ENCODE measurements at places on chromosomes 12 and 14.

- no peak for DNase-seq
Measured at GRCh38 chr14:101179691-101180211, 276.2 kb upstream of the RTL1 start.

- DNase-seq = no peak
Measured at GRCh38 chr14:35985474-35986218, 159.5 kb downstream of the BRMS1L start.

- no peak for DNase-seq
Measured at GRCh38 chr14:101775826-101776225, 14.3 kb downstream of the PPP2R5C start.

GRCh38 chr14:76666746-76667145, 94.5 kb upstream of the VASH1 start:
- no peak for DNase-seq

GRCh38 chr12:1252758-1253157, 261.7 kb downstream of the ERC1 start:
- DNase-seq = no peak

DNA sequence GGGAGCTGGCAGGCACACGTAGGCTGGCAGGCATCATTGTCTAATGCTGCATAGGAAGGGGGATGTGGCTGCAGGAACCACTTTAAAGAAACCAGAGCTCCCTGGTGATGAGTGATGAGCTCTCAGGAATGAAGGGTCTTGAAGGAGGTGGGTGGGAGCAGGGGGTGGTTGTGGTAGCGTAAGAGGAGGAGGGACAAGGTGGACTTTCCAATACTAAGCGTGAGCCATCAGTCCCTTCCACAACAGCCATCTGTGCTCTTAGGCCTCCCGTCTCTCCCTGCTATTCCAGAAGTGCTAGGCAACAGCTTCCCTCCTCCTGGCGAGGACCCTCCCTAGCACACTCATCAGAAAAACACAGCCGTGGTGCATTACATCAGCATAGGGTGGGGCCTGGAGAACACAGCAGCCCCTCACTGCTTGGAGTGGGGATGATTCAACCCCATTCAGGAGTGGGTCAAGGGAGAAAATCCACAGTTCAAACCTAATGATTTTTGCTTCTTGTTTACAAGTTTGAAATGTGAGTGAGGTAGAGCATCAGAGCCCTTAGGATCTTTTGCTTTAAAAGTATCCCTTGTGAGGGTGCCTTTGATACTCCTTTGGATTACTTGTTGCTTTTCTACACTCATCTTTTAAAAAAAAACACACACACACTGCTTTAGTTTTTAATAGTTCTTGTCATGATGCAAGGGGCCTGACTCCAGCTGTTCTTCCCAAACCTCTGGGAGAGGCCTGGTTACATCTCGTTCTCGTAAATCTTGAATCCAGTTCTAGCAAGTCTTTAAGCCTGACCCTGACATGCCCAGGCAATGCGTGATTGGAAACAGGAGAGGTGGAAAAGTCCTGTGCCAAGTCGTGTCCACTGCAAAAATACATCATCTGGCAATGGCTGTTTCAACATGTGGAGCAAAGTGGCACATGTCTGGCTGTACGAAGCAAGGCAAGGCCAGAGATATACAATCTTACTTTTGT, 356.4 kb upstream of the DDHD1 start:
- peak; percentile 73 for DNase-seq

- DNase-seq = peak; percentile 90
Measured at GRCh38 chr12:64451687-64452558, at the start of gene TBK1. TBK1 (plus strand) TSS chr12:64452120; CDS start chr12:64455871, 3,751 bp downstream.

DNA sequence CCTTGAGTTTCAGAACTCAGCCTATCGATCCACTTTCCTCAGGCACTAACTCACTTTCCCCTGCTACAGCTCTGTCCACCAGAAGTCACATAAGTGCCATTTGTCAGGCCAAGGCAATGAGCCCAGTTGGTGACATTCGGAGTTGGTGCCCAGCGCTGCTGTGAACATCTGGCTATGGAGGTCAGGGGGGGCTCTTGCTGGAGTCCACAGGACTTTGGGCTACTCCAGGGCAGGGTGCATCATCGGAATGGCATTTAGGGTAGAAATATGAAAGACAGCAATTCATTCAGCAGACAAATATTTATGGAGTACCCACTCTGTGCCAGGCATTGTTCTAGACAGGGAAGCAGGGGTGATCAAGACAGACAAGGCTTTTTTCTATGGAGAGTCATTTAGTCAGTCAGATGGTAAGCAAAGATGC, 1.5 kb upstream of the PPP1CC start:
- DNase-seq = no peak

- no peak for DNase-seq
Measured at GRCh38 chr12:109663795-109664194, 49.8 kb upstream of the FAM222A start.

GRCh38 chr12:3225796-3226180, 148.6 kb downstream of the TSPAN9 start:
- DNase-seq = no peak

- DNase-seq = no peak
Measured at GRCh38 chr14:53924753-53925152, 31.9 kb downstream of the BMP4 start.

- DNase-seq = no peak
Measured at GRCh38 chr12:130119241-130119861, 42.9 kb upstream of the FZD10 start.

DNA sequence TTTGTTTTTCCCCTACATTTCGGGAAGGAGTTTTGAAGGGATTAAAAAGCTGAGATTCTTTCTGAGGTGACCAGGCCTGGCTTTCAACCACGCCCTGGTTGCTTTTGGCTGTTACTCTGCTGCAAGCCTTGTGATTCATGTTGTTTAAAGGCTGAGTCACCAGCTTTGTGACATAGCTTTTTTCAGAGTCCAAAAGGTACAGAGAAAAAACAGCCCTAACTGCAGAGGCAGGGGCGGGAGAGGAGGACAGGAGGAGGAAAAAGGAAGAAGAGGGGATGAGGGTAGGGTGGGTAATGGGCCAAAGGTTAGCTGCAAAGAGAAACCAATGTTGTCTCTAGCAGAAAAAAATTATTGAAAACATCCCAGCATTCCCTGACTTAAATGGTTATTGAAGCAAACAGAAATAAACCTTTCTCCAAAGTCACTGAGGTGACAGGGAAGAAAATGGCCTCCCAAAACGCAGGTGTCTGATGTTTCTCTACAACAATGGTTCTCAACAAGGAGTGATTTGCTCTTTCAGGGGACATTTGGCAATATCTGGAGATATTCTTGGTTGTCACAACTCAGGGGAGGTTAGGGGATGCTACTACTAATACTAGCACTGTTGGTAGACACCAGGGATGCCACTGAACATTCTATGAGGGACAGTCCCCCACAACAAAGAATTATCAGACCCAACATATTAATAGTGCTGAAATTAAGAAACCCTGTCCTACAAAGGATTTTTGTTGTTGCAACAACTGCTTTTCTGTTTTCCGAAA, 2.1 kb upstream of the UBC start:
- peak; percentile 89 for DNase-seq

GRCh38 chr12:78088391-78088832, 257.7 kb downstream of the NAV3 start:
- no peak for DNase-seq

DNA sequence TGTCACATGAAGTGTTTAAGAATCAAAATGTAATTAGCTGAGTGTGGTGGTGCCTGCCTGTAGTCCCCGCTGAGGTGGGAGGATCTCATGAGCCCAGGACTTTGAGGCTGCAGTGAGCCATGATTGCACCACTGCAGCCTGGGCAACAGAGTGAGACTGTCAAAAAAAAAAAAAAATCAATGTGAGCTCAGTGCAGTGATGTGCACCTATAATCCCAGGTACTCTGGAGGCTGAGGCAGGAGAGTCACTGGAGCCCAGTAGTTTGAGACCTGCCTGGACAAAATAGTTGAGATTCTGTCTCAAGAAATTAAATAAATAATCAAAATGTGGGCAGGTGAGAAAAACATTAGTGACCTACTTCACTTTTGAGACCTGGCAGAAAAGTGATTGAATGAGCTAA, 140.0 kb downstream of the MON2 start:
- DNase-seq = no peak

GRCh38 chr14:22159099-22159498, 429.9 kb downstream of the DAD1 start:
- peak; percentile 5 for DNase-seq

GRCh38 chr14:101215927-101216326, 312.4 kb upstream of the RTL1 start:
- no peak for DNase-seq

DNA sequence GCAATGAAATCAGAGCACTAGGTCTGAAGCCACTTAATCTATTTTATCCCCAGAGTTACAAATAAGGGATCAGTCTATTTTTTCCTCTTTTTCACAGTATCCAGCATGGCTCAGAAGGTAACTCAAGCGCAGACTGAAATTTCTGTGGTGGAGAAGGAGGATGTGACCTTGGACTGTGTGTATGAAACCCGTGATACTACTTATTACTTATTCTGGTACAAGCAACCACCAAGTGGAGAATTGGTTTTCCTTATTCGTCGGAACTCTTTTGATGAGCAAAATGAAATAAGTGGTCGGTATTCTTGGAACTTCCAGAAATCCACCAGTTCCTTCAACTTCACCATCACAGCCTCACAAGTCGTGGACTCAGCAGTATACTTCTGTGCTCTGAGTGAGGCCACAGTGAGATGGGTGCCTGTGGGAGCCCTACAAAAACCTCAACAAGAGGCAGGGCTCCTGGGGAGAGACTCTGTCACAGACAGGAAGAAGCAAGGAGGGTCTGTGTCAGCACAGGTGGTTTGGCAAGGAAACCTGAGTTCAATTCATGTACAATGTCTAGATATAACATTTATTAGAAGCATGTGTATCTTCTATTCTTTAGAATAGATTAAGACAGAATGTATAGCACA, 334.3 kb upstream of the OR4E1 start:
- no peak for DNase-seq

DNA sequence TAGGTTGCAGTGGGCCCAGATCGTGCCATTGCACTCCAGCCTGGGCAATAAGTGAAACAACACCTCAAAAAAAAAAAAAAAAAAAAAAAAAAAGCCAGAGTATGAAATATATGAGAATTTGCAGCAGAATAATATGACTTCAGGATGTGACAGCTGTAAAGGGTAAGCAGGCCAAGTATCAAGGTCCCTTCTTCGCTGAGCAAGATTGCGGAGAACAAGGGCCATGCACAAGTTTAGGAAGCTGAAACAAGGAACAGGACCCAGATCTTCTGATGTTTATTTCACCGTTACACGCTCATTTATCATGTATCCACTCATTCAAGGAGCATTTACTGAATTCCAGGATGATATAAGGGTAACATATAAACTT, 659 bp upstream of the FOXJ2 start:
- no peak for DNase-seq

GRCh38 chr12:94749890-94750289, 99.5 kb upstream of the TMCC3 start:
- no peak for DNase-seq

GRCh38 chr14:106790189-106791036, 1264.0 kb downstream of the TMEM121 start:
- DNase-seq = no peak

- no peak for DNase-seq
Measured at GRCh38 chr12:101929365-101930041, 52.1 kb downstream of the DRAM1 start.

- DNase-seq = no peak
Measured at GRCh38 chr12:1810201-1810930, 10.0 kb upstream of the LRTM2 start.

DNA sequence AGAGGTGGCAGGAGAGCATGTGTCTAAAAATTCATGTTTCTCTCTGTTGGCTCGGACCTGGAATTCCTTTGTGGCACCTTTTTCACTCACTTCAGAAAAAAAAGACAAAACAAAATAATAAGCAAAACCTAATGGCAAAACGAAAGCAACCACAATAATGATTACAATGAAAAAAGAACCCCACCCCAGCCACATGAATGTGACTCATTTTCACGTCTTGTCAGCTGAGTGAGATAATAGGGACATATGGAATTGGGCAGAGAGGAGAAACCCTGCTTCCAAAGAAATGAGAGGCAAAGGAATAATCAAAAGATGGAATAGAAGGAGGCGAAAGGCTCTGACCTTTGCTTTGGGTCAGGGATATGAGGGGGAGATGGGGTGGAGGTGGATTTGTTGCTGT, 143.4 kb downstream of the SLC8A3 start:
- no peak for DNase-seq

GRCh38 chr14:91249841-91250616, 5.5 kb upstream of the GPR68 start:
- DNase-seq = no peak

DNA sequence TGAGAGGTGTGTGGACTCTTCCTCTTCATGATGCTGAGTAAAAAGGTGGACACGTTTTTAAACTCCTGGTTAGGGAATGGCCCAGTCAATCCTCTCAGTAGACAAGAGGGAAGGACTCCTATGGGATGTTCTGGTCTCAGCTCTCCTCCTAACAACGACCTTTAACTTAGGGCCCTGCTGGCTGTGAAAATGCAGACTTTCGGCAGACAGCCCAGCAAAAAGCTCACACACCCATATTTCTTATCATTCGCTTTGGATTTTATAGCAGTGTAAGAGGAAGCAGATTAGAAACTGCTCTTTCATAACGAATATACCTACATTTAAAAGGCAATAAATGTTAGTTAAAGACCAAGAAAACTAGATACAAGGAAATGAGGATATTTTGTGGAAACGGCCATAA, 18.0 kb upstream of the YARS2 start:
- DNase-seq = no peak

GRCh38 chr12:41380878-41381277, 192.8 kb downstream of the PDZRN4 start:
- no peak for DNase-seq

DNA sequence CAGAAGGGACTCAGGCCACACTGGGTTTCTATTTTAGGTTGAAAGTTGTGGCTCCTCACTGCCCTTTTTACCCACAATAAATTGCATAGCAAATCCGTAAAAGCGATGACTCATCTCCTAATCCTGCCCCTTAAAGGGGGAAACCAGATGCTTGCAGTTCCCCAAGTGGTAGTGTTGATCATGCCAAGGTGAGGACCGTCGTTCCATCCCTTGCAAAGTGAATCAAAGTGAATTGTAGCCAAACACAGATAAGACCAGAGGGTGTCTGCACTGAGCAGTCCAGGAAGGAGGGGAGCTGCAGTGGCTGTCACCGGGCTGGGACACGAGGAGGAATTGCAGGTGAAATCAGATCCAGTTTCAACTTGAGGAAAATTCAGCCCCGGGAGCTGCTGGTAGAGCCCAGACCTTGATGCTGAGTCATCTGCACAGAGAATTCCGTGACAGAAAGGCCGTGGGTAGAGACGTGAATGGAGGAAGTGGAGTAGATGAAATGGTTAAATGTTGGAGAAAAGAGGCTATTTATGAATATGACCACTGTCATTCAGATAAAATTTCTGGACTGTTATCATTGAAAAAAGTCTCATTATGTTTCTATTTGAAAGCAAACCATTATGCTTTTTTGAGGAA, 44.2 kb upstream of the MMP17 start:
- no peak for DNase-seq

DNA sequence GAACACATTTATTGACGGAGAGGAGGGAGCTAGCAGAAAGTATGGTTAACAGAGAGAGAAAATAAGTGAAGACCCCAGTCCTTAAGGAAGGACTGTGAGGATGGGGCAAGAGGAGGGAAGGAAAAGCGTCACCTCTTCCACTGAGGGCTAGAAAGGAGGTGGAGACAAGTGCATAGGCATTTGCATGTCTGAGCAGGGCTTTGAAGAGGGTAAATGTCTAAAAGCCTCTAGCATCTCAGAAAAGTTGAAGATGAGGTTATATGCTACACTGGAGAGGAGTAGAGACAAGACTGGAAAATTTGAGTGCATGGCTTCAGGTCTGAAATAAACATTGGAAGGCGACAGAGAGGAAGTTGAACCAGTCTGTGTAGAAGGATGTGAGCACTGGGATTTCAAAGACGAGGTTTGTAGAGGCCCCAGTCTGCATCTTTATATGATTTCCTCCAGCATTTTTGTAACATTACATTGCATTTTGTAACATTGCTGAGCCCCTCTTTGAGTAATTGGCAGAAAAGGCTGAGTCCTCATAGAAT, 98.5 kb upstream of the IFNG-AS1 start:
- no peak for DNase-seq
